ENCODE measurements at places on chromosomes 1 and 21. TPM values are rescaled to one million over a fixed set of nuclear protein-coding genes. Genes with fewer than 3 reads are reported as not detected.

- DNase-seq, result no peak
Observed at GRCh38 chr1:192066202-192066601, 92.1 kb upstream of the RGS18 start.

- no peak for DNase-seq
Observed at GRCh38 chr21:36127250-36127904, 7.5 kb upstream of the CBR3 start.

- no peak for DNase-seq
Observed at GRCh38 chr1:170587253-170587593, 55.3 kb downstream of the GORAB start.

DNA sequence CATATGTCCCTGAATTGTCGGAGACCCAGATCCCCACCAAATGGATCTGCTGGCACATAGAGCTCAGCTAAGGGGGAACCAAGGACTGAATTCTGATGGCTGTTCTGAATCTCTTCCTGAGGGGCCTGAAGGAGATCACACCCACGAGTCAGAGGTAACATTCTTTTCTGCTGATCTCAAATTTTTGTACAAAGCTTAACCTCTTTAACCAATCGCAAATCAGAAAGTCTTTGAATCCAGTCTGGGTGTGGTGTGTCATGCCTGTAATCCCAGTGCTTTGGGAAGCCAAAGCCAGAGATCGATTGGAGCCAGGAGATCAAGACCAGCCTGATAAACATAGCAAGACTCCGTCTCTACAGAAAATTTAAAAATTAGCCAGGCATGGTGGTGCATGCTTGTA lies 62.8 kb upstream of the PRRC2C start:
- DNase-seq, result no peak

- DNase-seq, result no peak
Observed at GRCh38 chr1:94942171-94943128, 15.5 kb upstream of the CNN3 start.

DNA sequence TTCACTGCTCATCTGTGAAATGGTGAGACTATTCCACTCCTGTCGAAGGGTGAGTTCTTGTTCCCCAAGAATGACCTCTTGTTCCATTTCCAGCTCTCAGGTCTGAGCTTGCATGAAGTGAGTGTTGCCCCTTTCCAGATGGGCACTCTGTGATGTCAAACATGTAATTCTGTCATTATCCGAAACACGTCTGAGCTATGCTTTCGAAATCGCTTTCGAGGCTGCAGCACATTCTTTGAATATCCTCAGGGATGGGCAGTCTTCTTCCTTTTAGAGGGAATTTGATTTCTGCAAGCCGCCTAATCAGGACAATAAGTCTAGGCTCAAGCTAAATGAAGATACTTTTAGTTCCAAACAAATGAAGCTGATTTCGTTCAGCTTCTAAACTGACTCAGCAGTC lies 15.1 kb downstream of the NFASC start:
- no peak for DNase-seq

DNA sequence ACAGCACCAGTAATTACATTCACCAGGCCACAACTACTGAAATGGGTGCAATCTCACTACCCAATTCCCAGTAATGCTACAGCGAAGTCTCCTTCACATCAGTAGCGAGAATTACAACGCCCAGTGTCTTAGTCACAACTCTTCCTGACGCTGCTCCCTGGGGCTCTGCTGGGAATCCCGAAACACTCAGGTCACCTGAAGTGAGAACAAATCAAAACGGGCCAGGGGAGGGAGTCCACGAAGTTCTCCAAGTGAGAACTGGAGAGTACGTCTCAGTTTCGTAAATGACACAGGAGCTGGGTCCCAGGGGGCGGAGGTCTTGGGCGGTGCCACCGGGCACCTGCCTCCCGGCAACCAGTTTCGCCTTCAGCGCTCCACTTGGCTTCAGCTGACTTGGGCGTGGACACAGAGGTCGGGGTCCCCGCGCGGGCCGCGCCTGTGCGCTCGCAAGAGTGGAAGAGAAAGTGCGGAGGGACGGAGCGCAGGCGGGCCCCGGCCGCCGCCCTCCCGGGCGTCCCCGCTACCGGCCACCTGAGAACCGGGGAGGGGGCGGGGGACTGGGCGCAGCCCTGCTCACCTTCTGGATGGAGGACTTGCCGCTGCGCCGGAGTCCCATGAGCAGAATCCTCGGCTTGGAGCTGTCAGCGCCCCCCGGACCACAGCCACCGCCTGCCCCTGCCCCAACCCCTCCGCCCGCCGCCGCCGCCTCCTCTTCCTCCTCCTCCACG lies 575 bp downstream of the RRAGC start:
- DNase-seq, result no peak

DNA sequence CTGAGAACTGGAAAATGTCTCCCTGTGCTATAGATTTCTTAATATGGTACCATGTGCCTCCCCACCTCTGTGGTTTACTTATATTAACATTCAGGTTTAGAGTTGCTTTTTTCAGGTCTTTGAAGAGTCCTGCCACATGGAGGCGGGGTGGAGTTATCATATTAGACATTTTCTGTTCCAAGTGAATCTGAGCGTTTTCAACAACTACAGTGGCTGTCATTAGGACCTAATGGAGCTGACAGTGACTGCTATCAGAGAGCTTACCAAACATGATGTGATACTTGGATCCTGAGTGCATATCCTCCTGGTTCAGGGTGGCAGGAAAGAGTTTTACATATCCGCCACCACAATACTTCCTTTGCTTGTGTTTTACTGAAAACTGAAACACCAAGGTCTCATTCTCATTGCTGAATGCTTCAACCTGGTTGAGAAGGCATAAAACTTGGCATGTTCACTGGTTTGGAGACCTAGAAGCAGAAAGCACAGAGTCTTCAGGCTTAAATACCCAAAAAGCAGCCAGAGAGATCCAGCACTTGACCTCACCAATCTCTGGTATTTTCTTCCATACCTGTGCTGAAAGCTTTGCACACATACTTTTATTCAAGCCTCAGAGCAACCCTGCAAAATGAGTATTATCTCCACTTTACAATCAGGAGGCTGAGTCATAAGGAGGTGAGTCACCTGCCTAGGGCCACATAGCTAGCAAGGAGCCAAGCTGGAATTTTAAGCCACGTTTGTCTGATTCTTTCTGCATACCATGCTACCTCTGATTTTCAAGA lies 47.4 kb upstream of the OSBPL9 start:
- peak; percentile 47 for DNase-seq

MPZ gene
- 4.7 TPM for total RNA-seq

DNA sequence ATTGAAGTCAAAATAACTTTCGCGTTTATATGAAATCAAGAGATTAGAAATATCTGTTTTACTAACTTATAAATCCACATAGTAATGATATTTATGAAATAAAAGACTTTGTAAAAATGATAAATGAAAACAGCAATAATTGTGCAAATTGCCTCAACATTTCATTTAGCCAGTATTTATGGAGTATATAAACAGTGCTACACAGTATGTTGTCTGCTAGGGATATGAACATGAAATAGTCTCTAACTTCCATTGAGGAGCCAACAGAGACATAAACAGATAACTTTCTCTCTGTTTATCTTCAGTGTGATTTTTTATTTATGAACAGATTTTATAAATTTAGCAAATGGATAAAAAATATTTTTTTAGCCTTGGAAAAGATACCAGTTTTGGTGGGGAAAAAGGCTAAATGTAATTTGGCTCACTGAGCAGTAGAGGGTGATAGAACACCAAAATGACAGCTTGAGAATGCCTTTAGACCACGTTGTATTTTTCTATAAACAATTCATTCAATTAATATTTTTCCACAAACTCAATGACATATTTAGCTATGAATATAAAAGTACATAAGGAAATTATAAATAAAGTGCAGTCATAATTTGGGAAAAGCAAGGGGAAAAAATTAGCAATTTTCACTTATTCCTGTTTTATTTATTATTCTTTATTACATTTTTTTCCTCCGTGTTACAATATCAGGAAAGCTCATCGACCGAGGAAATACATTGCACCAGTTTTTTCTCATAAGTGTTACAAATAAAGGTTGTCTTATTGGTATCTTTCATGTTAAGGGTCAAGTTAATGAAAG lies 47.5 kb upstream of the EEIG2 start:
- peak; percentile 7 for DNase-seq

LCE3E gene
- total RNA-seq, result not detected

DNA sequence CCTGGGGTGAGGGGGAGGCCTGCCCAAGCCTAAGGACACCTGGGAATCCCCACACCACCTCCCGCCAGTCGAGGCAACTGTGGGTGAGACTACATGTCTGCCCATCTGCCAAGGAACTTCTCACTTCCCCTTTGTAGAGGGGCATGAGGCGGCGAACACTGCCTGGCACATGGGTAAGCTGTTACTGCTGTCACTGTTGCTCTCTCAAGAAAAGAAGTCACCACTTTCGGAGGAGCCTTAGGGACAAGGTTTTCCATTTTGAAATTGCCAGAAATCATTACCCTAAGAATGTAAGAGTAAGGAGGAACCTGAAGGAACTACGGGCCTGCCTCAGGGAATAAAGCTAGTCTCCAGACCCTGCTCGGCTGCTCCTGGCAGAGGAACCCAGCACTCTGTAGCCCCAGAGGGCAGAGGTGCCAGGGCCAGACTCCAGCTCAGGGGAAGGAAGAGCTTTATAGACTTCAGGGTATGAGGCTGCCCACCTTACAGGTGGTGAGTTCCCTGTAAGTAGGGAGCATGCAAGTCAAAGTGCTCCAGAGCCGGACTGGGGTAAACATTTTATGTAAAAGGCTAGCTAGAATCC lies 23.3 kb downstream of the SLC2A1 start:
- DNase-seq, result no peak

RPS6KC1 gene
- 14.0 TPM for total RNA-seq

- DNase-seq, result no peak
Observed at GRCh38 chr1:193313354-193314140, 127.1 kb upstream of the B3GALT2 start.

- DNase-seq, result no peak
Observed at GRCh38 chr1:17229379-17229778, 19.5 kb upstream of the PADI3 start.

DNA sequence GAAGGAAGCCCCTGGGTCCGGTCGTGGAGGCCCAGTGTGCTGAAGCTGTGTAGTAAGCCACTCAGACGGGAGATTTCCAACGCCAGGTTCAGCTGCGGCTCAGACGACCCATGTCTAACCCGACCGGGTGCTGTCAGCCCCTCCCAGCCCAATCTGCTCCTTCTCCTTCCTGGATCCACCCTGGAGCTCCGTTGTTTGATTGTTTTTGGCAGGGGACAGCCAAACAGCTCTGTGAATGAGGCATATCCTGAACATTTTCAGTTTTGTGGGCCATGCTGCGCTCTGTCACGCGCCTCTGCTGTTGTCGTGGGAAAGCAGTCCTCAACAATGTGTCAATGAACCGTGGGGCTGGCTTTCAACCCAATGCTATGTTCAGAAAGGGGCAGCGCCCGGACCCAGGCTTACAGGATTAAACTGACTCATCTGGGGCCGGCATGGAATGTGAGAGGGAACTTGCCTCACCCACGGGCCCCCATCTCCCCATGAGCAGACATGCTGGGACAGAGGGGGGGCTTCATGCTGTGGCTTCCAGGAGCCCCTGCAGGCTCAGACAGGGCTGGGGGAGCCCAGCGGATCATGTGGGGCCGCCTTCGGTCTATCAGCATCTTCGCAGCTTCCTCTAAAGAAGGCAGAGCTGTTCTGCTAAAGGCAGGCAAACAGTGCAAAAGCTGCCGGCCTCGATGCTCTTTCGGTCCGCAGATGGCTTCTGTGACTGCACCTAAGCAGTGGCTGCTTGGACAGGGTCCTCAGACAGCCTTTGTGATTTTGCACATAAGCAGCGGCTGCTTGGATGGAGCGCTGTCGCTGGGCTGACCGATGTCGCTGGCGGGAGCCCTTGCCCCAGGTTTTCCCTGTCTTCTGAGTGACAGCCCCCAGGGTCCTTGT lies 101.7 kb downstream of the RIPK4 start:
- DNase-seq, result no peak

RAP1GAP gene
- total RNA-seq, result not detected

RIMS3 gene
- under 0.01 TPM for total RNA-seq

DNA sequence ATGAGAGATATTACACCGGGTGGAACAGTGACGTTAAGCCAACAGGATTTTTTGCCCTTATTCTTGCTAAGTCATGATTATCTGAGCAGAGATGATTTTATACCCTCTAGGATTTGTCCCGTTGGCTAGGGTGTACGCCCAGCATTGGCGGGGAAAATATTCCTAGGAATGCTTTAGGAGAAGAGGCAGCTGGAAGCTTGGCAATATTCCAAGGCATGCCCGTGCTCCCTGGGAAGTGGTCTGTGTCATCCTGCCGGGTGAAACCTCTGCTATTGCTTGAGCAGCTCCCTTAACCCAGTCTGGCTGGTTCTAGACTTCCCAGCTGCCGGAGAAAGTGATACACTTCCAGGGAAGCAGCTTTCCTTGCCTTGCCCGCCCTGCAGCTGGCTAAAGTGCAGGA lies 16.2 kb downstream of the CHRNB2 start:
- no peak for DNase-seq

GRCh38 chr1:163171826-163172225 lies 30.9 kb downstream of the RGS5 start:
- DNase-seq, result no peak

GRCh38 chr1:76335882-76336281 lies 261.3 kb downstream of the ST6GALNAC3 start:
- DNase-seq, result no peak

LRRC3 gene
- 10.4 TPM for total RNA-seq

DNA sequence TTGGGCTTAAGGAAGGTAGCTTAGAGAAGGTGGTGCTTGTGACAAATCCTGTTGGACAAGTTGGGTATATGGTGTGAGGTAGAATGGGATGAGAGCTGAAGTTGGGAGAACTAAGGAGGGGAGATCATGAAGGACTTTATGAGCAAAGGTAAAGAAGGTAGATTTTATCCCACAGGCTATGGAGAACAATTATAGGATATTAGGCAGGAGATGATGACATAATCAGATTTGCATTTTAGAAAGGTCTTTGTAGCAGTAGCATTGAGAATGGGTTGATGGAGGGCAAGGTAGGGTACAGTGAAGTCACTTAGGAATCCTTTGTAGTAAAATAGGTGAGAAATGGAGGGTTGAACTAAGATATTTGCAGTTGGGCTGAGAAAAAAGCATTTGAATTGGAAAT lies 14.9 kb upstream of the TCHH start:
- no peak for DNase-seq

NUP210L gene
- total RNA-seq, result not detected

DNA sequence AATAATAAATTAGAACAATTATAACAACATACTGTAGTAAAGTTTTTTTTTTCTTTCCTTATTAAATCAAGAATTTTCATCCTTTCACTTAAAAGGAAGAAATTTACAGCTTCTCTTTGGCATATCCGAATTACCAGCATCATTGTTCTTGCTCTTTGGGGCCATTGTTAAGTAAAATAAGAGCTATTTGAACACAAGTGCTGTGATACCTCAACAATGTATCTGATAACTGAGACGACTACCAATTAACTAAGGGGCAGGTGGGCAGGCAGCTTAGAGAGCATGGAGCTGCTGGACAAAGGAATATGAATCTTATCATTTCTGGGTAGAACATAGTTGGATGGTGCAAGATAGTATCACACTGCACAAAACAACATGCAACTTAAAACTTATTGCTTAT lies 719.9 kb upstream of the TMPRSS15 start:
- no peak for DNase-seq
